ENCODE measurements at places on chromosomes 4 and X.

GRCh38 chrX:82320569-82320968, 1118.7 kb downstream of the SH3BGRL start:
- no peak for DNase-seq

GRCh38 chr4:176945334-176945733, 152.6 kb upstream of the VEGFC start:
- DNase-seq = no peak

DNA sequence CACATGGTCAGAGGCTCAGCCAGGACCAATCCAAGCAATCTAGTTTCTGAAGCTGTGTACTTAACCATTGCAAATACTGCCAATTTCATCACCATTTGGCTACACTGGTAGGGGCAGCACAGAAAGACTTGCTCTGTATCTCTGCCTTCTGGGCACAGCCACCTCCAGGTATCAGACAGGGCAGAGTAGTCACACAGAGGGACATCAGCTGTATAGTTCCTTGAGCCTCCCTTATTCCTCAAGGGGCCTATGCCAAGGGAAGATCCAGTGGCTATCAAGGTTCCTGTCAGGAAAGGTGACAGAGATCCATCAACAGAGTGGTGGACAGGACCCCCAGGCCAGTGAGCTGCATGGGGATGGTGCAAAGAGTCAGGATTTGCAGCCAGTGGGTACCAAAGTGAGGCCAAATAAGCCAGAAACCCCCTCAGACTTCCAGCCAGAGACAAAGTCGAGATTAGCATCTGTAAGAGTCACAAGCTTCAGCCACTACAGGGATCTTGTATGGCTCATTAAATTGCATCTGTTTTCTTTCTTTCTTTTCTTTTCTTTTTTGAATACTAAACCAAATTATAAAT, 381.6 kb upstream of the CPEB2 start:
- DNase-seq = no peak

- DNase-seq = no peak
These were observed 2.5 kb upstream of the MAGEB17 start for GRCh38 chrX:16164748-16165147.

DNA sequence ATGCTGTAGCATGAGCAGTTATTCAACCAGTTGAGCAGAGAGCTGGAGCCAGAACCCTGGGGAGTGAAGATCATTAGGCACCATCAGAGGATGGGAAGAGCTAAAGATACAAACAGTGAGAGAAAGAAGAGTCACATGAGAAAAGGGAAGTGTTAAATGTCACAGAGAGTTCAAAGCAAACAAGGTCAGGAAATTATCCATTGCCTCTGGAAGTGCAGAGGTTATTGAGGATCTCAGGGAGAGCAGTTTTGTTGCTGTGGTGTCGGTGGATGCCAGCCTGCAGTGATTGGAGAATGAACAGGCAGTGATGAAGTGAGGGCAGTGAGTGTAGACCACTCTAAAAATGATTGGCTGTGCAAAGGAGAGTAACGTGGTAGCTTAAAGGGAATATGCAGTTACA, 17.7 kb downstream of the SPARCL1 start:
- no peak for DNase-seq

- no peak for DNase-seq
These were observed 1639.3 kb downstream of the RPA4 start for GRCh38 chrX:98523026-98523425.

DNA sequence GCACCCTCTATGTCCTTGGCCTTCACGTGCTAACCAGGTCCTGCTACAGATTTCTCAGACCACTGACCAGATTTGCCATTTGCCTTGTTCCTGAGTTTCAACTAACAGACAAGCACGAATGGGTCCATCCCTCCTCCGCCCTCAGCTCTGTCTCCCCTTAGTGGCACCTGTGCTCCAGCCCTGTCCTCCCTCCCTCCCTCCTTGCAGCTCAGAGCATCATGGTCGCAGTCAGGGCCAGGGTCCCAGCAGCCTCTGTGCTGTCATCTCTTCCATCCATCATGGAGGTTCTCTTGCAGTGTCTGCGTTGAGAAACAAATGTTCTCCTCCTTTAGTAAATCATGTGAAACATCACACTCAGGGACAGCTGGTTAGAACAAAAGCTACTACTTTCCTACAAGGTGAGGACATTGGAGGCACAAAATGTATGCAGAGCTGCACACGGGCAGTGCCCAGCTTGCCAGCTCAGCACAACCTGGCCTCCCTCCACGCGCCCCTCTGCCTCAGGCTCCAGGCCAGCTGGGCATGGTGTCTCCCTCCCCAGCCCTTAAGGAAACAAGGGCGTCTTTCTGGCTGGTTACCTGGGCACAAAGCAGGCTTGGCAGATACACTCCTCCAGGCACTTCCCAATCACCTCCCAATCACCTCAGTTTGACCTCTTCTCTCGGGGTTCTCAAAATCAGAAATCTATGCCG, 79.5 kb upstream of the ATP6AP2 start:
- no peak for DNase-seq

- DNase-seq = no peak
These were observed 96.8 kb downstream of the FNIP2 start for GRCh38 chr4:158865520-158866177.

DNA sequence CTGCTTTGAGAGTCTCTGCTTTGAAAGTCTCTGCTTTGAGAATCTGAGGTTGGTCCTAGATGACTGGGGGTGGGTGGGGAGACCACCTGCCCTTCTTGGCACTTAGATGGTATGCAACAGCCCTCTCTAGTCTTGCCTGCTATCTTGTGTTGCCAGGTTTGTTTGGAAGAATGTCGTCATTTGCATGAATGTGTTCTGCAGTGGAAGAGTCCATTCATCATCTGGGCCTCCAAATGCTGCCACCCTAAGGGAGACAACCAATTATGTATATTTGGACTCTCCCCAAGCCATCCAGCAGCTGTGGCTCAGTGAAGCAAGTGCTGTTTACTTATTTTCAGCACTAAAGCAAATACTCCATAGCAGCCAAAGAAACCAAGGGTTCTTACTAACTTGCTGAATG, 44.6 kb upstream of the TRPC5OS start:
- peak; percentile 81 for DNase-seq

DNA sequence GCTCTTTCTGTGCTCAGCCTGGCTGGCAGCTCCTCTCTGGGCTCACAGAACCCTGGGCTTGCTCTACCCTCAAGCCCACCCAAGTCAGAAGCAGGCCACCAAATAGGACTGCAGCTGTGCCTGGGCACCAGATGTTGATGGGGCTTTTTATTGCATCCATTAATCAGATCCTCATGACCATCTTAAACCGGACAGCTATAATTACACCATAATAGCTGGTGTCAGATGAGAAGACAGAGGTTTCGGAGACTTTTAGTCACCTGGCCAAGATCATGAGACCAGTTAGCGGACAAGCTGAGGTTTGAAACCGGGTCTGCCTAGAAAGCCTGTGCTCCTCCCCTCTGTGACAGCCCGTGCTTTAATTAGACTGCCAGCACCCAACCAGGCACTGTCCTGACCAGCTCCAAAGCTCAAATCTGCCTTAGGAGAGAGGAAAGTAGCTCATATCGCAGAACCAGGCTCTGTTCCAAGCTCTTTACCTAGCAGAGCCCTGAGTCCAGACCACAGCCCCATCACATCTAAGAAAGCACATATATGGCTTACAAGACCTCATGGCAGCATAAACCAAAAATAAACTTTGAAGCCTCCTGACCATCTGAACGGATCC, 88.9 kb downstream of the JAKMIP1 start:
- no peak for DNase-seq

- no peak for DNase-seq
These were observed 517.7 kb upstream of the GALNT7 start for GRCh38 chr4:172650758-172651530.

DNA sequence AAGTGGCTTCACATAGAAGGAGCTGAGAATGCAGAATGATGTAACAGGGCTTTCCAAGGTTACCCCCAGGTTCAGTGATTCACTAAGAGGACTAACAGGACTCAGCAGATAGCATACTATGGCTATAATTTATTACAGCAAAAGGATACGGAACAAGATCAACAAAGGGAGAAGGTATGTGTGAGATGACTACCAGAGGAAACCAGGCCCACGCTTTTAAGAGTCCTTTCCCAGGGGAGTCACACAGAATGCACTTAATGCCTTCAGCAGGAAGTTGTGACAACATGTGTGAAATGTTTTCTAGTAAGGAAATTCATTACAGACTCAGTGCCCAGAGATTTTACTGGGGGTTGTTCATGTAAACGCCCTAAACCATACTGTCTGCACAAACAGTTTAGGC, 373.6 kb upstream of the MAGEB2 start:
- no peak for DNase-seq

DNA sequence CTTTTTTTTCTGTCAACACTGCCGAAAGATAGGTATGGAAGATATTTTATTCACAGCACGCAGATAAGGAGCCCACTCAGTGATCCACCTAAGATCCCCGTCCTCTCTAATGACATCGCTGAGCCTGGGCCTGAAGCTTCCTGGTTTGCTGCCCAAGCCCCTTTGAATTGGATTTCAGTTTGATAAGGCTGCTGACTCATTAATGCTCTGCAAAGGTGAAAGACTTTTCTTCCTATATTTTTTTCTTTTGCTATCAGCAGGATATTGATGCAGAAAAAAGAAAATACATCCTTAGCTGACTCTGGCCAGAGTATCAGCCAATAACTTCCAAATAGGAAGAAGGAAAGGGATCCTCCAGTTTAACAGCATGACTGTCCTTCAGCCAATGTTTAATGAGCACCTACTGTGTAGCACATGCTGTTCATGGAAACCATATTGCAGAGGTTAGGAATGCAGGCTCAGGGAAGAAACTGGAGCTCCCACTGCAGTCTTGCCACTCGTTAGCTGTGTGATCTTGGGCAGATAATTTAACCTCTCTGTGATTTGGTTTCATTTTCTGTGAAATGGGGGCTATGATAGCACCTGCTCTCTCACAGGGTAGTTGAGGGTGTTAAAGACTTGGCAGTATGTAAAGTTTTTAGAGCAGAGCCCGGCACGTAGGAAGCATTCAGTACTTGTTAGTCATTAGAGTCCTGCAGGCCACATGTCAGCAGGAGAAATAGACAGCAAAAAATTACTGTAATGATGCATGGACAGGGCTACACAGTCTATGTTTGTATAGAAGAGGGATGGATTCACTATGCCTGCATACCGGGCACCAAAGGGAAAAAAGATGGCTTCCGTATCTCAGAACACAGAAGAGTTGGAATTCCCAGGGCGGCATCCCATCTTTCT, 39.3 kb downstream of the EVC start:
- no peak for DNase-seq

DNA sequence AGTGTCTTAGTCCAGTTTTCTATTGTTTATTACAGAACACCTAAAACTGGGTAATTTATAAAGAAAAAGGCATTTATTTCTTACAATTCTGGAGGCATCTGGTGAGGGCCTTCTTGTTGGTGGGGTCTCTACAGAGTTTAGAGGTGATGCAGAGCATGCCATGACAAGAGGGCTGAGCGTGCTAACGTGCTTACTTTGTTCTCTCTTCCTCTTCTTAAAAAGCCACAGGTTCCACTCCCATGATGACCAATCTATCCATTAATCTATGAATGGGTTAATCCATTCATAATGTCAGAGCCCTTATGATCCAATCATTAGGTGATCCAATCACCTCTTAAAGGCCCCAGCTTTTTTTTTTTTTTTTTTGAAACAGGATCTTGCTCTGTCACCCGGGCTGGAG, 291.5 kb upstream of the GALNTL6 start:
- DNase-seq = no peak

DNA sequence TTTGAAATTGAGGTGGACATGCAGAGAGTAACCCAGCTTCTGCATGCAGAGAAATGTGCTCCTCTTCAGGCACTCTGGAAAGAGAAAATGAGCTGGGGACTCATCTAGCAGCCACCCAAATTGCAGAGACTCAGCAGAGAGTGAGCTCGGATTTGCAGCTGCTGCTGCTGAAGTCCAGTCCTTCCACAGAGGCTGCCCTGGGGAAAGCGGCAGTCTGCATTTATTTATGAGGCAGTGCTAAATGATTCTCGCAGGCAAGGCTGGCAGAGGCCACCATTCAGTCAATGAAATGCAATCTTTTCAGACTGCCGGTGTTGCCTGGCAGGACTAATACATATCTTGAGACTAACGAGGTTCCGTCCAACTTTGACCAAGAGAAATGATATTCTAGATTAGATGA, 404.8 kb downstream of the NLGN4X start:
- DNase-seq = no peak

DNA sequence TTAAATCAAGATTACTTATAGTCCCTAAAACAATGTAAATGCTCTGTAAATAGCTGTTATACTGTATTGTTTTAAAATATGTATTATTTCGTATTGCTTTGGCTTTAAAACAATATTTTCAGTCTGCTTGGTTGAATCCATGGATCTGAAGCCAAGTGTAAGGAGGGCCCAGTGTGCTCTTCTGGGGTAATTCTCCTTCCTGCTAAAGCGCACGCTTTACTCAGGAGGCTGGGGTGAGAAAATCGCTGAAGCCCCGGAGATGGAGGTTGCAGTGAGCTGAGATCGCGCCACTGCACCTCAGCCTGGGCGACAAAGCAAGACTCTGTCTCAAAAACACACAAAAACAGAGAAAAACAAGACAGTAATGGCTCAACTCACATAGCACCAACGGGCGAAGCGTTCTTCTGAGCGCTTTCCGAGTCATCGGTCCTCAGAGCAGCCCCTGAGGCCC, 391 bp upstream of the IDUA start:
- no peak for DNase-seq

- no peak for DNase-seq
These were observed 23.0 kb upstream of the GTPBP6 start for GRCh38 chrX:341541-342101.

GRCh38 chr4:122823476-122823875, 3.2 kb upstream of the FGF2 start:
- DNase-seq = no peak

DNA sequence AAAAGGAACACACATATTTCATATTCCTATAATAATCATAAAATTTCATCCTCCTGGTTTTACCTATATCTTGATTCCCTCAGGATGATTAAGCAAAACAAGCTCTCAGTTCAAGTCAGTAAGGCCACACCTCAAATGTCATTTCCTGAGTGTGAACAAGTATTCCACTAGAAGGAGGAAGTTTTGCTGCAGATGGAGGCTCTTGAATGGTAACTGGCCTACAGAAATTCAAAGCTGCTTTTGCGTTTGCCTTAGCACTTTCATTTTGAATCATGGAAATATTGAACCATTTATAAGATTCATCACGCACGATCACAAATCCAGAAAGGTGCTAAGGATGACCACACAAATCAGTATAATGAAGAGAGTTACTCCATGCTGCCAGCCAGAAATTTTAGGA, 254.4 kb upstream of the CXXC4 start:
- no peak for DNase-seq

GRCh38 chr4:153676984-153677383, 7.1 kb upstream of the TLR2 start:
- DNase-seq = no peak

DNA sequence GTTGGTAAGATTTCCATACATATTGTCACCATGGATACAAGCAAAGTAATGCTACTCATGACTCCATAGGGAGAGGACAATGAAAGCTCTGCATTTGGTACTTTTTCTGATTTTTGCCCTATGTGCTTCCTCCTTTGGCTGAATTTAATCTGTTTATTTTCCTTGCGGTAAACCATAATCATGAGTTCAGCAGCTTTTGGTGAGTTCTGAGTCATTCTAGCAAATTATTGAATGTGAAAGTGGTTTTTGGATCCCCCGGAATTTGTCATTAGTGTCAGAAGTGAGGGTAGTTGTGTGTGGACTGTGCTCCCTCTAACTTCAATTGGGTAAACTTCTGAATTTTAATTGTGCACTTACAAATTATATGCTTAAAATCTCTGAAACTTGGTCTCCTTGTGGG, 170.3 kb downstream of the MOSPD2 start:
- DNase-seq = no peak
